ENCODE measurements at places on chromosomes 3 and 15. TPM values are rescaled to one million over a fixed set of nuclear protein-coding genes. Genes with fewer than 3 reads are reported as not detected.

Gene SLMAP
- 44.1 TPM for total RNA-seq

Gene WDR5B
- total RNA-seq: 8.0 TPM

DNA sequence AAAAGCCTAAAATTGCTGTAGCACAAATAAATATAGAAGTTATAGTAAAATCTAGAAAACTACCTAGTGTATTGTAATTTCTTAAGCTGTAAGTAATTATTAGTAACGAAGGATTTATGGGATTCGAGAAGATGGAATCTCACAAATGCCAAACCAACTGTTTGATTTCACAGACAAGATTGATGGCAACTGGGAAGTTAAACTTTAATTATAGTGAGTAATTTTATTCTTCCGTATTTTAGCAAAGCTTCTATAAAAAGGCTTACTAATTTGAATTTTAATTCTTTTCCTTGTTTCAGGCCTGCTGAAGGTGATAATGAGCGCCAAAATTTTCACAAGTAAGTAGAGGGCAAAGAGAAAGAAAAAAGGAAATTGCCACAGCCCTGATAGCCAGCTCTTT lies 36.6 kb downstream of the GATM start:
- no peak for DNase-seq

DNA sequence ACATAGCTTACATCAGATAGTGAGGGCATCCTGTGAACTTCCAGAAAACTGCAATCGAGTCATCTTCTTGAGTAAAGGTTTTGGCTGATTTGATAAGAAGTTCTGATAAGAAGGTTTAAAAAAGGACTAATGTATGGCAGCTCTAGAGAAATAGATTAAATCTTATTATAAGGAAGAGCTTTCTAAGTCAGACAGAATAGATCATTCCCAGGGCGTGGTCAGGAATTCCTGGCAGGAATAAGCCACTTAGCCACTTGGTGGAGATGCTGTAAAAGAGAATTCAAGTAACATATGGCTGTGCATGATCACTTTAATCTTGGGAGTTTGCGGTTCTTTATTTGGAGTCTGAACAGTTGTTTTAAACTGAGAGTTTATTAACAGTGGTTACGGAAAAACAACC lies 17.4 kb downstream of the PGBD4 start:
- peak; percentile 28 for DNase-seq

- no peak for DNase-seq
These were observed 4.8 kb downstream of the SHF start for GRCh38 chr15:45182996-45183395.

DNA sequence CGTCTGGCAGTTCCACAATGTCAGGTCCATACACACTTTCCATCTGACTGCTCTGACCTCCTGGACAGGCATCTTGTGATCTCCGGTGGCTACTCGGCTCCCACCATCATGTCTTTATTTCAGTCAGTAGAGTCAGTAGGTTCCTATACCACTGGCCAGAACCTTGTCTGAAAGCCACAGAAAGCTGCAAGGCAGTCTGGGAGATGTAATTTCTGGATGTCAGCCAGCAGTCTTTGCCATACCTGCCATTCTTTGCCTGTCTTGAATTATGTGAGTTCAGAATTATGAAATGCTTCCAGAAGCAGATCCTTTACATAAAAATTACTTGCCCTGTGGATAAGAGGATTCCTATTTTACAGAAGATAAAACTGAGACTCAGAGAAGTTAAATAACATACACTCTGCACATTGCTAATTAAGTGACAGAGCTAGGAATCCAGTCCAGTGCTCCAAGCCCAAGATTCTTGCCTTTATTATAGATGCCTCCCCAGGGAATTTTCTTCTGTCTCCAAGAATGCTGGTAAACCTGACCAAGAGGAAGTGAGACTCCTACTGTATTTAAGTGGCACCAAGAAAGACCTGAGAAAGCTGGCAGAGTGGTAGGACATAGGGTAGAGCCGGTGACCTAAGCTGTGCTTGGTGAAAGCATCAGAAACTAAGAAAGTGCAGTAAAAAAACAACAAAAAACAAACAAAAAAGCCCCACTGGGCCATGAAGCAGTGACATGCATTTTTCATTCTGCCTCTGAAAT lies 75.6 kb downstream of the IQCH start:
- peak; percentile 7 for DNase-seq

GRCh38 chr15:34584330-34584668 lies 848 bp upstream of the GOLGA8B start:
- no peak for DNase-seq

GRCh38 chr3:130299531-130299930 lies 45.9 kb upstream of the COL6A5 start:
- DNase-seq: no peak

DNA sequence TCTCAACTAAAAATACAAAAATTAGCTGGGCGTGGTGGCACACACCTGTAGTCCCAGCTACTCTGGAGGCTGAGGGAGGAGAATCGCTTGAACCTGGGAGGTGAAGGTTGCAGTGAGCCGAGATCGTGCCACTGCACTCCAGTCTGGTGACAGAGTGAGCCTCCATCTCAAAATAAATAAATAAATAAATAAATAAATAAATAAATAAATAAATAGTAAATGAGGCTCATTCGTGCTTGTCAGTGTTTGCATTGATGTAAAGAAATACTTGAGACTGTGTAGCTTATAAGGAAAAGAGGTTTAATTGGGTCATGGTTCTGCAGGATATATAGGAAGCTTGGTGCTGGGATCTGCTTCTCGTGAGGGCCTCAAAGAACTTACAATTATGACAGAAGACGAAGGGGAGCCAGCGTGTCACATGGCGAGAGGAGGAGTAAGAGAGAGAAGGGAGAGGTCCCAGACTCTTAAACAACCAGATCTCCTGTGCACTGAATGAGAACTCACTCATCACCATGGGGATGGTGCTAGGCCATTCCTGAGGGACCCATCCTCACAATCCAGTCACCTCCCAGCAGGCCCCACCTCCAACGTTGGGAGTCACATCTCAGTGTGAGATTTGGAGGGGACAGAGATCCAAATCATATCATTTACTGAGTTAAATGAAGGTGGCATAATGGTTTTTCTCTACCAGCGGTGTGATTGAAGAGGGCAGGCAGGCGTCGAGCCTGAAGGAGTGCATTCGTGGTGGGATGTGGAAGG lies 104.5 kb downstream of the FNDC3B start:
- DNase-seq: no peak

DNA sequence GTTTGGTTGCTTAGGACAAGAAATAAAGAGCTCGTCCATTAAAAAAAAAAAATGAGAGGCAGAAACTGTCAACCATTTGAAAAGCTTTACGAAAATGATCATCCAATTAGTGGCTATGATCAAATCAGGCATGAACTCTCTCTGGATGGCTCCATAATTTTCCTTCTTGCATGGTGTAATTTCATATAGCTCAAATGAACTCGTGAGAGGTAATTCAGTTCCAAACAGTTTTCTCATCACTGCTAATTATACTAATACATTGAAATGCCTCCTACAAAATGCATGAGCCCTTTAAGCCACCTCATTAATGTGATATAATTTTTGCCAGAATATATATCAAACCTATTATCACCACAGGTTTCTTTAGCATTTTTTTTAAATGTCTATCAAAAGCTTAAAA lies 239.5 kb upstream of the MEIS2 start:
- DNase-seq: no peak

- DNase-seq: no peak
These were observed 298.3 kb upstream of the NR2E3 start for GRCh38 chr15:71511796-71512681.

DNA sequence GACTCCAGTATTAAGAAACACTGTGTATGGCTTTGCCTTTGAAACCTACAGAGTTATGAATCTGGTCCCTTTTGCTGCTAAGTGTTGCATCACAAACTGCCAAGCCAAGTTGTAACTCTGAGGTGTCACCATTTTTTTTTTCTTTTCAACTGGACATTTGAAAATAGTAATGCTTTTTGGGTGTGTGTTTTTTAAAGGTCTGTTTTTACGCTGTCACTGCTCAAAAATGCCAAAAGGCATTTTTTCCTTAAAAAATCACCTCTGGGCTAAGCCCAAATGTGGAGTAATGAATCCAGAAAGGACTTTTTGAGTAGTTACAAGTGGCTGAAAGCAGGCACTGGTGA lies 9.5 kb downstream of the SMAD3 start:
- peak; percentile 66 for DNase-seq

- peak; percentile 50 for DNase-seq
These were observed 738 bp downstream of the YEATS2 start for GRCh38 chr3:183698318-183698751.

GRCh38 chr3:155325263-155325835 lies 31.9 kb upstream of the STRIT1 start:
- DNase-seq: no peak

DNA sequence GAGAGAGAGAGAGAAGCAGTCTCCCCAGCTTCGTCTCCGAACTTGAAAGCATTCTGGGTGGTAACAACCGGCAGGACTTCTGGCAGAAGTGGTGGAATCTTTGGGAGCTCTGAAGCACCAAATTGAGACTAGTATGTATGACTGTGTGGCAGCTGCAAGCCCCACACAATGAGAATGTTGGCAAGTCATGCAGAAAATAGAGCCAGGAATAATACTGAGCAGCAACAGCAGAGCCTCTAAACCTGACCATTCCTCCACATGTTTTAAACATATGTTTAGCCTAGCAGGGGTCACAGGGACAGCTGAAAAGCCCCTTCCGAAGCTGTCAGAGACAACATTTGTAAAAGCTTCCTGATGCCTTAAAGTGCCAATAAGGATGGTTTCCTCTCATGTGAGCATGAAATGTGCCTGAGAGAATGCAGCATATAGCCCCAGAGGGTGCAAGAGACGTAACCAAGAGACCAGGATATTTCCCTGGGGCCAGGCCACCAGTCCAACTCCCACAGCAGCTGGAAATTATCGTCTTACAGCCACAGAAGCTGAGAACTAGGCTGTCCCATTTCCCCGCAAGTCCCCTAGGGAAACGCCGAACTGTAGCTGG lies 178.6 kb upstream of the CCDC54 start:
- peak; percentile 89 for DNase-seq

DNA sequence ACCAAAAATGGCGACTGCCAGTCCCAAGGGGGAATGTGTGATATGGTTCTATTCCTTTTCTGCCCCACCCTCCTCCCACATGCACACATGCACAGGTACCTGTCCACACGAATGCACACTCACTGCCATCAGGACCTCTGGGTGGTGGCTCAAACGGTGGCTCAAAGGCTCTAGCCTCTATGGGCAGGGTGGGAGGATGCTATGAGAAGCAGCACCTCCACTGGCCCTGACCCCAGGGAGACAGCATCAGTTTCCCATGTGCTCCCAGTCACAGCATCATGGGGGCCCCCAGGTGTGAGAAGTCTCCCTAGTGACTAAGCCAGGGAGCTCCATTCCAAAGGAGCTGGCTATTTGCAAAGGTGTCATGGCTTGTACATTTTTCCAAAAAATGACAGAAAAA lies 15.9 kb downstream of the SEMA3G start:
- no peak for DNase-seq

- DNase-seq: no peak
These were observed 518 bp downstream of the COLQ start for GRCh38 chr3:15520804-15521572.

DNA sequence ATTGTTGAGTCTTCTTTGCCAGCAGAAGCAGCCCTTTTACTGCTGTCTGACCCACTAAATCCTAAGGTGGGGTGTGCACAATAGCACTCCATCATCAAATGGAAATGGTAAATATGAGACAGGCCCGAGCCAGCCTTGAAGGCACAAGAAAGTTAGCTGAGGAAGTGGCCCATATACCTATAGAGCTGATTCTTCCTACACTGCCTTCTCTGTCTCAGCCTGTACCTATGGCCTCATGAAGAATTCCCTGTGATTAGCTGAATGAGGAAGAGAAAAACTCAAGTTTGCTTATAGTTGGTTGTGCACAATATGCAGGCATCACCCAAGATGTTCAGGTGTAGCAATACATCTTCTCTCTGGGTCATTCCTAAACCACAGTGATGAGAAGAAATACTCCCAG lies 31.7 kb upstream of the XCR1 start:
- DNase-seq: no peak

All from fibroblast of the aortic adventitia (primary cell).